ENCODE measurements at places on chromosomes 7 and 10.

DNA sequence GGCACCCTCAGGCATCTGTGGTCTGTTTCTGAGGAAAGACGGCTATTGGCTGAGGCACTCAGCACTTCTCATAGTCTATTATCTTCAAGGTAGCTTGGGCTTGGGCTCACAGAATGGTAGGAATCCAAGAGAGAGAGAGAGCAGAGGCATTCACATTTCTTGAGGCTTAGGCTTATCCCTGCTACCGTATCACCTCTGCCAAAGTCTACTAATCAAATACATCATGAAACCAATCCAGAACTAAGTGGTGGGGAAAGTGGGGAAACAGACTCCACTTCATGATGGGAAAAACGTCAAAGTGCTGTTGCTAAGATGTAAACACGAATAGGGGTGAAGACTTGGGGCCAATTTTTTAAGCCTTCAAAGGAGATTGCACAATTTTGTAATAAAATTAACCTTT, 271.1 kb upstream of the SEMA3D start:
- no peak for DNase-seq

DNA sequence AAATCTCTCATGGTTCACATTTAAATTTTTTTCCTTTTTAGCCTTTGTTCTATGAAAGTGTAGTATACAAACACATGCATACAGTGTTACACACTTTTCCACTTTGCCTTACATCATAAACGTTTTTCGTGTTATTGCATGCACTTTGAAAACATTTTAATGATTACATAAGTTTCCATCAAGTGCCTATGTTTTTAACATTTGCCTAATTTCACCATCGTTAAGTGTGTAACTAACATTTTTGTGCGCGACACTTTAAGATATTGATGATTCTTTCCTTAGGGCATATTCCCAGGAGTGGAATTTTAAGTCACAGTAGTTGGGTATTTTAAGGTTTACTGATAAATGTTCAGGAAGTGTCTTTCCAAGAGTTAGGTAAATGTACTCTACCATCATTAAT, 1.5 kb upstream of the FRAT2 start:
- no peak for DNase-seq

DNA sequence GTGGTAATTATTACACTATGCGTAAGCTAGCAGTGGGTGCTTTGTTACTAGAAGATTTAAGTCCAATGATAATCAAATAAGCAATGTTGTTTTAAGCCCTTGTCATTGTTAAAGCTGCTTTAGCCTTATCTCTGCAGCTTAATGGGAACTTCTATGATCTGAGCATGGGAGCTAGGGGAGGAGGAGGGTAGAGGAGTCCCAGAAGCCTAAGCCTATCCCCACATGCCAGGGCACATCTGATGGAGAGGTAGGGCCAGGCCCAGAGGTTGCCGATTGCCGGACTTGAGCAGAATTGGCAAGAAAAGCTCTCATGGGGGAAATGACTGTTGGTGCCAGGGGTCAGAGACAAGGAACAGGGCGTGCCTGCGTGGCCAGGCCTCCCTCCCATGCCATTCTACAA, 13.4 kb downstream of the CUBN start:
- no peak for DNase-seq

DNA sequence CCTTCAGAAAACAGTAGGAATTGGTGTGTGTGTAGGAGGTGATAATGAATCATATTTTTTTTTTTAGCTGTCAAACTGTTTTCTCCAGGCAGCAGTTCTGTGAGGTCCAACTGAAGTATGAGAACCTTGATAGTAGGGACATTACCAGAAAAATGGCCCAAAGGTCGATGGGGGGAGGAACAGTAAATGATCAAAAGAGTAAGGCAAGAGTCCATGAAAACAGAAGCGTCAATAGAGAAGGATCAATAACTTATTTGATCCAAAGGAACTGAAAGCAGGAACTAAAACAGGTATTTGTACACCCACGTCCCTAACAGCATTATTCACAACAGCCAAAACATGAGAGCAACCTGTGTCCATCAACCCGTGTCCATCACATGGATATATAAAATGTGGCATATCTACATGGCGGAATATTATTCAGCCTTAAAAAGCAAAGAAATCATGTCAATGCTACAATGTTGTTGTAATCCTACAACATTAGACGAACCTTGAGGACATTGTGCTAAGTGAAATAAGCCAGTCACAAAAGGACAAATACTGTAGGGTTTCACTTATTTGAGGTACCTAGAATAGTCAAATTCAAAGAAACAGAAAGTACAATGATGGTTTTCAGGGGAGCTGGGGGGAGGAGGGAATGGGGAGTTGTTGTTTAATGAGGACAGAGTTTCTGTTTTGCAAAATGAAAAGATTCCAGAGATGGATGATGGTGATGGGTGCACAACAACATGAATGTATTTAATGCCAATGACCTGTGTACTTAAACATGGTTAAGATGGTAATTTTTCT, 214.0 kb upstream of the KLF14 start:
- no peak for DNase-seq

- DNase-seq: no peak
Measured at GRCh38 chr7:155234158-155234492, 63.6 kb upstream of the INSIG1 start.

DNA sequence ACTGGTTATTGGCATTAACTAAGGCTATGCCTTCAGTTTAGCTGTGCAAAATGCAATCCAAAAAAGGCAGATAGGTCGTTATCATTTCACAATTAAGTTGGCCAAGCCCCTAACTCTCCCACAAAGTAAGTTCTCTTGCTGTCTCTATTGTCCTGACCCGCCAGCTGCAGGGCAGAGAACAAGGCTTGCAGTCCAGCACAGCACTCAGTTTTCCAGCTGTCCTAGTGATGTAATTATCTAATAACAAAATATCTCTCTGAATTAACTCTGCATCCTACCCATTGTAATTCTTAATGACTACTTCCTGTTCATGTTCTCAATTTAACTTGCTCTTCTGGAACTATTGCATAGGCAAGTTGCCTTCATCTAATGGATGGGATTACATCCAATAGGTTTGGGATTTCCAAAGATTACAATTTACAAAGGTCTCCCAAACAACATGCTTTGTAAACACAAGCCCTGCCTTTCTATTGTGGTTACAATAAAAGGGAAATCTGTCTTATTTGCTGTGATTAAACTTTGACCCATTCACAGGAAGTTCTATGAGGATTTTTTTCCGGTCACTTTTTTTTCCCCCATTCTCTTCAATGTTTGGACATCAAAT, 55.2 kb downstream of the CDK6 start:
- no peak for DNase-seq

DNA sequence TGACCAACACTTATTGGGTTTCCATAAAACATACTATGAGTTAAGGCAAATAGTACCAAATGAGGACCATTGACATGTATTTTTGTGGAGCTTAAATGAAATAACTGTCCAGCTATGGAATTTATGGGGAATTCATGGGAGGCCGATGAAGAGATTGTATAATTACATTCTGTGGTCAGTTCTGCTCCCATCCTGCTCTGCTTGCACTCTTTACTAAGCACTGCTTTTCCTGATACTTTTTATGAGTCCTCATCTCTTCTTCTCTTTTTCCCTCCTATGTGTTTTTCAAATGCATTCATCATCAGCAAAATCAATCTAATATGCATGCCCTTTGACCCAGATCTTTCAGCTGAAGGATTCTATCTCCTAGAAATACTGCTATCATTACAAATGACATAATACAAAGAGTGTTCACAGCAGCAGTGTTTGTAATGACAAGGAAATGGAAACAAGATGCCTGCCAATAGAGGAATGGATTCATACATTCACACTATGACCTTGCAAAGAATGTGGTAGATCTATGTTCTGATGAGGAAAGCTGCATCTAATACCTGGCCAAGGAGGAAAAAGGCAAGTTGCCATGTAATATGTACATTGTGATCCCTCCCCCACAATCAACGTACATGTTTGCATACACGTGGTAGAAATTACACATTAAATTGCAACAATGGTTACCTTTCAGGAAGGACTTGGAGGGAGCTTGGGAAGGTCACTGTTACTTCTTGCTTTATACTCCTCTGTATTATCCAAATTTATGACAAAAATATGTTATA, 73.9 kb downstream of the PCGF5 start:
- no peak for DNase-seq

DNA sequence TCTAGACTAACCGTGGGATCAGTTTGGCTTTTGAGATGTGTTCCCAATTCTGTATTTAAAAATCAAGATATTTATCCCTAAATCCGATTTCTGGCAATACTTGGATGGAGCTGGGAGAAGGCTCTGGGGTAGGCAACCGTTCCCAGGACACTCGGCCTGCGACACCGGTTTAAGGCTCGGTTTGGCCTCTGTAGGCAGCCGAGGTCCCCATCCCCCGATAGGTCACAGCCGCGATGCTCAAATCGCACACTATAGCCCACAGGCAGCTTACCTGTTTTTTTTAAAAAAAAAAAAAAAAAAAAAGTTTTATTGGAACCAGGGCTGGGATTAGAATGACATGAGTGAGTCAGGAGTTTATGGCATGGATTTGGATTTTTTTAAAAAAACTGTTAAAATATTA, 729 bp upstream of the TAF3 start:
- no peak for DNase-seq

DNA sequence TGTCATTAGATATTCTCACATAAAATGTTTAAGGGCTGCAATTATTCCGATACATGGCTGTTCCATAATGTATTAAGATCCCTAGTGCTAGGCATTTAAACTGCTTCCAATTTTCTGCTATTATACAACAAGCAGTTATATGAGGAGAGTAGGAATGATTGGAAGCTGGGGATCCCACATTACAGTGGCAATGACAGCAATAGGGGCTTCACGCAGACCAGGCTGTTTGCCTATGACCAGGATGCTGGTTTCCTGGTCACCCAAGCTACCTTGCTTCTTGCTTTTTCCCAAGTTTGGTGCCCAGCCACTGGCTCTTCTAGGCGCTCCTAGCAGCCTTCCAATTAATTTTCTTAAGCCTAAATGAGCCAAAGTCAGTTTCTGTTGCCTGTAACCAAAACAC, 39.3 kb downstream of the SMURF1 start:
- no peak for DNase-seq

GRCh38 chr7:18420748-18421147, 74.8 kb upstream of the HDAC9 start:
- no peak for DNase-seq

Data from stimulated activated CD4-positive, alpha-beta T cell treated with anti-CD3 and anti-CD28 coated beads, Interleukin-1b, Interleukin-23, amount 100 ng/mL, for 4 hours (primary cell).